ENCODE measurements at places on chromosomes 2 and 18. TPM values are rescaled to one million over a fixed set of nuclear protein-coding genes. Genes with fewer than 3 reads are reported as not detected.

The GULP1 gene
- total RNA-seq = 40.1 TPM

The RSAD2 gene
- not detected for total RNA-seq

The FNDC4 gene
- 7.3 TPM for total RNA-seq

The GPR17 gene
- not detected for total RNA-seq

The MBP gene
- total RNA-seq = 1.4 TPM

The SLC9A4 gene
- not detected for total RNA-seq

The TUBA4B gene
- not detected for total RNA-seq

The KLHL30 gene
- total RNA-seq = under 0.01 TPM

DNA sequence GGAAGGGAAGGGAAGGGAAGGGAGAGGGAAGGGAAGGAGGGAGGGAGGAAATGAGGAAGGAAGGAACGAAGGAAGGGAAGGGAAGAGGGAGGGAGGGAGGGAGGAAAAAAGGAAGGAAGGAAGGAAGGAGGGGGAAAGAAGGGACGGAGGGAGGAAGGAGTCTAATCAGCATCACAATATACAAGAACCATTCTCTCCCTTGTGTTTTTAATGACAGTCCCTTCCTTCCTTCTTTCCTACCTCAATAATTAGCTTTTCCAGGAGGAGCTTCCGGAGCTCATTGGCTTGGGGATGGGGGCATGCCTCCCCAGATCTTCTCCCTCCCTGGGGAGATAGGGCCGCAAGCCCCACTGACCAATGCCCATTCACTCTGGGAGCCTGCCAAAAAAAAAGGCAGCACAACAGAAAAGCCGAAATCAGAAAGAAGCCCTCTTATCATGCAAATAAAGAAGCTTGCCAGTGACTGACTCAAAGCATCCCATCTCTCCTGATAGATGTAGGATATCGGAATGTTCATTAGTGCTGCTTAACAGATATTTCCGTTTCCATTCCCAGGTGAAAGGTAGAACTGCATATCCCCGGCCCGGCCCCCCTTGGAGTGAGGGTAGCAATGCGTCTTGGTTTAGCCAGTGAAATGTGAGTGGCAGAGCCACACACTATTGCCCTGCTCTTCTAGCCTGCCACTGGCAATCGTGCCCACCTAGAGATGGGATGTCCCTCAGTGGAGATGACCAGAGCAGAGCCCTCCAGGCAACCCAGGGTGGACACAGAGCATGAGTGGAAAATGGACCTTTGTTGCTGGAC is 17.8 kb upstream of the SMAD7 start:
- no peak for DNase-seq

DNA sequence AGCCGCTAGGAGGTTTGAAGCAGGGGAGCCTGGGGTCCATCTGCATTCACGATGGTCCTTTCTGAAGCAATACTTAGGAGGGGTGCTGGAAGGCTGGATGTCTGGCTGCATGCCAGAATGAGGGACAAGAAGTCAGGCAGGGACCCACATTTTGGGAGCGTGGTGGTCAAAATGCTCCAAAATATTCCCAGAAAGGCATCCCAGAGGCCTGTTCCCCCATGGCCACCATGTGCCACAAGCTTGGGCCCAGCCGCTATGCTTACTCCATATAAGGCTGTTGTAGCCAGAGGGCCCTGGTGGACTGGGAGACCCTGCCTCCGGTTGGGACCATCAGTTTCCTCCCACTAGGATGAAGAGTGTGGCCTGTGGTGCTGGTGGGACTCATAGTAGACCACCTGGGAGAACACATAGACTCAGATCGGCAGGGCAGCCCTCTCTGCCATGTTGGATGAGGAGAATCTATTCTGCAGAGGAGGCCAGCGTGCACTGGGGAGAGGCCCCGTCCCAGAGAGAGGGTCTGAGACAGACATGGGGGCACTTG is 3.6 kb upstream of the PROM2 start:
- DNase-seq = no peak

DNA sequence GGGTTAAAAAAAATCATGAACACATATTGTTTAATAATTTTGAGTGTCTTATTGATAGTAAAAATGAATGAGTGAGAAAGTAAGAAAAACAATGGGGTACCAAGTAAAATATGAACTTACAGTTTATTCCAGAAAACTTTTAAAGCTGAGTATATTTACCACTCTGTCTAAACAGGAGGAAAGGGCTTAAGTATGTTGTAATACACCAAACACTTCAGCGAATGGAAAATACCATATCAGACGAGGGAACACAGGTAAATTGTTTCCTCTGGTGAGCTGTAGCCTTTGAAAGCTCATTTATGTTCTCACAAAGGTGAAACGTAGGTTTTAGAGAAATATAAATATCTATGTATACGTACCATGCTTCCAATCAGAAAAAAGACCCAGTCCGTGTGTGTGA is 1209.6 kb upstream of the ZEB2 start:
- no peak for DNase-seq

DNA sequence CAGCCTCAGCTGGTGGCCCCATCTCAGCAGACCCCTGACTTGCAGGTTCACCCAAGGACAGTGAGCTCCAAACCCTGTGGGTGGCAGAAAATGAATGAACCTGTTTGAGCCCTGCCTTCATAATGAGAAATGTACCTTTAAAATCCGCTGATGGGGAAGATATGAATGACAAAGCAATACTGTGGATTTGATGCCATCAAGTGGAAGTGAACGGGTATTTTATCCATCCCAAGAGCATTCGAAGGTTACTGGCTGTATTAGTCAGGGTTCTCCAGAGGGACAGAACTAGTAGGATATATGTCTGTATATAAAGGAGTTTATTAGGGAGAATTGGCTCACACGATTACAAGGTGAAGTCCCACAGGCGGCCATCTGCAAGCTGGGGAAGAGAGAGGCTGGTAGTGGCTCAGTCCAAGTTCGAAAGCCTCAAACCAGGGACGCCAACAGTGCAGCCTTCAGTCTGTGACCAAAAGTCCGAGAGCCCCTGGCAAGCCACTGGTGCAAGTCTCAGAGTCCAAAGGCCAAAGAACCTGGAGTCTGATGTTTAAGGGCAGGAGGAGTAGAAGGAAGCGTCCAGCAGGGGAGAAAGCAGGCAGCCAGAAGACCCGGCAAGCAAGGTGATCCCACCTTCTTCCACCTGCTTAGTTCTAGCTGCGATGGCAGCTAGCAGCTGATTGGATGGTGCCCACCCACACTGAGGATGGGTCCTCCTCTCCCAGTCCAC is 32.1 kb downstream of the TOGARAM2 start:
- DNase-seq = peak; percentile 15

DNA sequence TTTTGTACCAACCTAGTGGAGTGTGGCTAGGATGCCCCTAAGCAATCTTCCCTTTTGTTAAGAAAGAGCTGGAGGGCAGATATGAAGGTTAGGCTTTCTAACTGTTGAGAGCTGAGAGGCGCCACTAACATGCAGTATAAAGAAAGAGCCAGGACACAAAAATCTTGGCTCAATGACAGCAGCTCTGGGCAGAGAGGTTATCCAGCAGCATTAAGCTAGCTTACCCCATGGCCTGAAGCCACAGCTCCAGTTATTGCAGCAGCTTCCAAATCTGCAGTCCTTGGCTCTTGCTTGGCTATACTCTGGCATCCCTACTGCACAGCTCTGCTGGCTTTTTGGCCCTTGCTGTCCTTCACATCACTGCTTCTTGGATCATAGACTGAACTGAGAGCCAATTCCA is 213.4 kb downstream of the GPD2 start:
- no peak for DNase-seq

DNA sequence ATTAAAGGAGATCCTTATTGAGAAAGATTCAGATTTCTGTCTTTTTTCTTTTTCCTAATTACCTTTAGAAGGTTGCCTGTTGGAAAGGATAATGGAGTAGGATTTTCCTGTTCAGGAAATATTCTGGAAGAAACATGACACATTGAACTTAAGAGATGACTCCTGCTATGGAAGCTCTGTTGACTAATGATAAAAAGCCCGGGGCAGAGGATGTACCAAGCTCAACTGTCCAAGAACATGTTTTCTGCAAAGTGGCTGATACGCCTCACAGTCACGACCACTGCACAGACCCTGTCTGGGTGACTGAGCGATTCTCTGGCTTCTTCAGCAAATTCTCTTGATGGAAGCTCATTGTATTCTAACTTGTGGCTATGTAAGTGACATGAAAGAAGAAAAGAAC is 86.2 kb upstream of the THOC1 start:
- DNase-seq = no peak

DNA sequence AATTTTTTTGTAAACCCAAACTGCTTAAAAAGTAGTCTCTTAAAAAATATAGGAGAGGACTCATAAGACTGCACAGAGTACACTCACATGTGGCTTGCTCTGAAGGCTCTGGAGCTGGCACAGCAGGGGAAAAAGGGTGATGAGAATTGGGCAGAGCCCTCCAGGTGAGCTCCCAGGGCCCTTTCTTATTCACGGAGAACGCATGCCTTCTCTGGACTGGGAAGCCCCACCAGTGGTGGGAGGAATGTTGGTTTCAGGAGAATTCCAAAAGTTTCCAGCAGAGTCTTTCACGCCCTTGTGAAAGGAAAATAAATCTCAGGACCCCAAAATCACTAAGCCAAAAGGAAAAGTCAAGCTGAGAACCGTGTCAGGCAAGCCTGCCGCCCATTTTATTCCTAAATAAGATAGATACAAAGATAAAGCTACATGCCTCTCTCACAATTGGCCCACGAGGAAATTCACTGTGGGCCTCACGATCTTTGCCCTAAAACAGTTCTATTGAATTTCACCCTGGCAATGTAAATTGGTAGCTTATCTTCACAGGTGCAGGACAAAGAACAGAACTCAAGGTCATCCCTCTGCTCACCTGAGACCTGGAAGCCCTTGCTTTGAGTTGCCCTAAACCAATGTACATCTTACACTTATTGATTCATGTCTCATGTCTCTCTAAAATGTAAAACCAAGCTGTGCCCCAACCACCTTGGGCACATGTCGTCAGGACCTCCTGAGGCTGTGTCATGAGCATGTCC is 15.5 kb upstream of the MC5R start:
- no peak for DNase-seq

DNA sequence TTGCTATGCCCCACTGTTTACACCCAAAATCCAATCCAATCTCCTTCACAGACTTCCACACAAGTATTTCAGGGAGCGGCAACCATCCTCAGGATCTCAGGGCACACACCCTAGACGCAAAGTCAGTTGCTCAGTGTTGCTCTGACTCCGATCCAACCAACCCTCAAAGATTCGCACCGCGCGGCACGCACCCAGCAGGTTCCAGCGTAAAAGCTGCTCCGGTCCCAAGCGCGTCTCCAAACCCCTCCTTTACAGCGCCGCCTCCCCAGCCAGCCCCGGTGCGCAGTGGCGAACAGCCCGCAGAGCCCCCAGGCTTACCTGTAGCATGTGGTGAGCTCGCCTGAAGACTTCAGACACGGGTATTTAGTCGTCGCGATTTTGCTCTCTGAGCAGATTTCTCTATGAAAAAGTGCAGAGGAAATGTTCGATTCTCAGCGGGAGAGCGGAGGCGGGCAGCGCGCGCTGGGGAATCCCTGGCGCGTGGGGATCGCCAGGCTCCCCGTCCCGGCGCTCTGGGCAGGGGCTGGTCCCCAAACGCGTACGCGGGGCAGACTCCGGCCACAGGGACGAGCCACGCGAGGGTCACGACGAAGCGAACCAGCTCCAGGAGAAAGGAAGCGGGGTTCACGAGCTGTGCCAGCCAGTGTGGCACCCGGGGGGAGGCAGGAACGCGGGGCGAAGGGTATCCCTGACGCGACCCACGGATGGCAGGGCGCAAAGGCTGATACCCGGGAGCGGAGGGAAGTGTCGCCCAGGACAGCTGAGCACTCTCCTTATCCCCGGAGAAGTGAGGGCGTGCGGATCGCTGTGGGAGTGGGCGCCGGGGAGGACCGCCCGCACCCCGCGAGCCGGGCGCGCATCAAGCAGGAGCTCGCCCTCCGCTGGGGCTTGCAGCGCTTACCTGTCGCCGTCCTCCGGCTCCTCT is 650 bp downstream of the CCBE1 start:
- DNase-seq = peak; percentile 59

- no peak for DNase-seq
Observed at GRCh38 chr2:207530160-207531031, 634 bp downstream of the CREB1 start.

DNA sequence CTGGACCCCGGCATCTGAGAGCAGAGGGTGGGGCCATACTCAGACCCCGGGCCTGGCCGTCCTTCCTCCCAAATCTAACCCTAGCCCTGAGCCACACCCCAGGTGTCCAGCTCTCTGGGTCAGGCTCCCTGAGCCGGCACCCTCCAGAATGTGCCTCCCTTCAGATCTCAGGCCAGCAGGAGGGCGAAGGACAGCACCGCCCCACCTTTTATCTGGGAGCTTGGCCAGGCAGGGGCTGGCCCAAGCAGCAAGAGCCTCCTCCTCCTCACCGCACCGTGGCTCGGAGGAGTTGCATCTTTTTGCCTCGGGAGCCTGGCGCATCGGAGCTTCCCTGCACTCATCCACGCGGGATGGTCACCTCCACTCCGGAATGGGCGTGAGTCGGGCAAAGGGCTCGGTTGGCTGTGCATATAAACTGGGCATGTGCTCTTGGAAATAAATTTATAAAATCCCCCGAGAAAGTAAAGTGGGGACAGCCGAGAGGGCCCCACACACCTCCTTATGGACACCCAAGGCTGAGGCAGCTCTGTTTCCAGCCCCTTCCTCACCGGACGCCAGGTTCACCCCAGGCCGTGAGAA is 69.1 kb upstream of the CTDP1 start:
- no peak for DNase-seq

GRCh38 chr2:18180031-18180610 is 301.7 kb downstream of the KCNS3 start:
- no peak for DNase-seq

- no peak for DNase-seq
Observed at GRCh38 chr2:2846332-2847208, 515.5 kb upstream of the MYT1L start.

DNA sequence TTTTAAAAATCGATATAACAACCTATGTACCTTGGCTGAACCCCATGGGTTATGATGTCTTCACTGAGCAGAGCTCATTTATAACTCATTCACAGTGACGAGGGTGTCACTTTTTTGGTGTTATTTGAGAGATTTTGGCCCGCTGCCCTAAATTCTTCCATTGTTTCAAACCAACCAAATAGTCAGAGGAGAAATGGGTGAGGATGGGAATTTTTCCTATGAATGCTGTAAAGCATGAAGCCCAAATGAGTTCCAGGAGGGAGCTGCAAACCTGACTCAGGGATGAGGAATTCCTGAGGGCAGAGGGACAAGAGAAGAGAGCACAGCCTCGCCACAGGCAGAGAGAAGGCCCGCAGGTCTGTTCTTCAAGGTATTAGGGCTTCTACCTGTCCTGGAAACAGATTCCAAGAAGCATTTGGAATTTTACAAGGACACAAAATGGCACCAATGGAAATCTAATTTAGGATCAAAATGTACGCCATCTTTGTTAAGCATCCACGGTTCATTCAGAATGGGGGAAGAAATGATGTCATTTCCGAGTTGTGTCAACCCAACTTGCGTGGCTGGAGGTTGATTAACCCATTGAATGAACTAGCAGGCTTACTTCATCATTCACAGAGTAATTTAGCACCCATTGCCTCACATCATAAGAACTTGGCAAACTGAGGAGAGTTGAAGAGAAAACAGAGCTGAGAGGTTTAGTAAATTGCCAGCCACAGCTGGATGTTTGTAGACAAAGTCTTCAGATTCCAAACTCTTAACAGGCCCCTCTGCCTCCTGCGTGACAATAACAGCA is 133.5 kb downstream of the LAMA3 start:
- peak; percentile 49 for DNase-seq

- no peak for DNase-seq
Observed at GRCh38 chr18:52152036-52152435, 188.0 kb upstream of the DCC start.

- DNase-seq = no peak
Observed at GRCh38 chr2:171963198-171963597, 36.6 kb upstream of the METAP1D start.

- DNase-seq = no peak
Observed at GRCh38 chr18:73711256-73711655, 436.4 kb downstream of the FBXO15 start.

GRCh38 chr18:58362027-58362575 is 266.8 kb downstream of the ALPK2 start:
- peak; percentile 97 for DNase-seq
